ENCODE measurements at places on chromosomes 11 and 22. TPM values are rescaled to one million over a fixed set of nuclear protein-coding genes. Genes with fewer than 3 reads are reported as not detected.

- no peak for DNase-seq
Measured at GRCh38 chr22:38707346-38707745, 1.6 kb downstream of the GTPBP1 start.

- no peak for DNase-seq
Measured at GRCh38 chr11:126079621-126080124, 17.0 kb upstream of the CDON start.

LRRN4CL gene
- total RNA-seq = 0.12 TPM

B3GAT3 gene
- 67.4 TPM for total RNA-seq

GRCh38 chr22:20064140-20064480 lies 15.9 kb upstream of the DGCR8 start:
- DNase-seq = no peak

GRCh38 chr11:108223348-108224149 lies 682 bp downstream of the ATM start:
- DNase-seq = no peak

- DNase-seq = peak; percentile 88
Measured at GRCh38 chr11:76735841-76736240, 47.3 kb upstream of the TSKU start.

DNA sequence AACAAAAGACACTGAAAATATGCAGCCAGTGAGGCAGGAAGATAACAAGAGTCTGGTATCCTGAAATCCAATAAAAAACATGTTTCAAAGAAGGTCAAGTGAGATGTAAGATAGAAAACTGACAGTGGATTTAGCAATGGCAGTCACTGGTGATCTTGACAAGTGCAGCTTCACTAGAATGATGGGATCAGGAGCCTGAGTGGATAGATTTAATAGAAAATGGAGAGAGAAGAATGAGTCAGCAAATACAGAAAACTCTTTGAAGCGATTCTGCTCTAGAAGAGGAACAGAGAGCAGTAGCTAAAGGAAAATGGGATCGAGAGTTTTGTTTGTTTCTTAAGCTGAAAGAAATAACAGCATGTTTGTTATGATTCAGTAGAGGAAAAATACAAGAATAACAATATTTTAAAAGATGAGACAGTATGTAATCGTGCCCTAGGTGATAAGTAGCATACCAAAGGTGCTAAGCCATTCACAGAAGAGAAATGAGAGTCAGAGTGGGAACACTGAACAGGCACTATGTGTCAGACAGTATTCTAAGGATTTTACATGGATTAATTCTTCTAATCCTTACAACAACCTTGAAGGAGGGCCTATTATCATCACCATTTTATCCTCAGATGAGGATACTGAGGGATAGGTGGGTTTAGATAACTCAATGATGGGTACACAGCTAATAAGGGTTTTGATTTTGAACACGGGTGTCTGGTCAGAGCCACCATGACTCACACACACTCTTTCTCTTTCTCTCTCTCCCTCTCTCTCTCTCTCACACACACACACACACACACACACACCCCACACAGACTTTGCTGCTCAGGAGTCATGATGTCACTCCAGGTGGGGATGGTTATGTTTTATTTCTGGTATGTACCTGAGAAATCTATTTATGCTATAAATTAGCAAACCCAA lies 36.3 kb downstream of the MRE11 start:
- DNase-seq = no peak

HIRA gene
- 45.5 TPM for total RNA-seq

DNA sequence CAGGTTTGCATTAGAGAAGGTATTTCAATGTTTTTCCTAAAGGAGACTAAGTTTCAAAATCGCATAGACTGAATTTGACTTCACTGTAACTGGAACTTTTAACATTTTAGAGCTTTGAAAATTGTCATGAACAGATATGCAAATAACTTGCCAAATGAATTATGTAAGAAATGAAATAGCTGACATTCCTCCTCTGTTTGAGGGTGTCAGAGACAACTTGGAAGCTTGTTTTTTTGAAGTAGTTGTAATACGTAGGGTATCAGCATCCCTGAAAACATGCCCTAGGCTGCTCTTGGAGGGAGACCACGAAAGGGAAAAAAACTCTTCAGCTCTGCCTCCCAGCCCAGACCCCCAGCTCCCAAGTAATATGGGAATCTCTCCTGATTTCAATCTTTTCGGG lies 41.3 kb upstream of the CCDC179 start:
- no peak for DNase-seq

- DNase-seq = no peak
Measured at GRCh38 chr22:46936378-46936903, 174.0 kb downstream of the TBC1D22A start.

DNA sequence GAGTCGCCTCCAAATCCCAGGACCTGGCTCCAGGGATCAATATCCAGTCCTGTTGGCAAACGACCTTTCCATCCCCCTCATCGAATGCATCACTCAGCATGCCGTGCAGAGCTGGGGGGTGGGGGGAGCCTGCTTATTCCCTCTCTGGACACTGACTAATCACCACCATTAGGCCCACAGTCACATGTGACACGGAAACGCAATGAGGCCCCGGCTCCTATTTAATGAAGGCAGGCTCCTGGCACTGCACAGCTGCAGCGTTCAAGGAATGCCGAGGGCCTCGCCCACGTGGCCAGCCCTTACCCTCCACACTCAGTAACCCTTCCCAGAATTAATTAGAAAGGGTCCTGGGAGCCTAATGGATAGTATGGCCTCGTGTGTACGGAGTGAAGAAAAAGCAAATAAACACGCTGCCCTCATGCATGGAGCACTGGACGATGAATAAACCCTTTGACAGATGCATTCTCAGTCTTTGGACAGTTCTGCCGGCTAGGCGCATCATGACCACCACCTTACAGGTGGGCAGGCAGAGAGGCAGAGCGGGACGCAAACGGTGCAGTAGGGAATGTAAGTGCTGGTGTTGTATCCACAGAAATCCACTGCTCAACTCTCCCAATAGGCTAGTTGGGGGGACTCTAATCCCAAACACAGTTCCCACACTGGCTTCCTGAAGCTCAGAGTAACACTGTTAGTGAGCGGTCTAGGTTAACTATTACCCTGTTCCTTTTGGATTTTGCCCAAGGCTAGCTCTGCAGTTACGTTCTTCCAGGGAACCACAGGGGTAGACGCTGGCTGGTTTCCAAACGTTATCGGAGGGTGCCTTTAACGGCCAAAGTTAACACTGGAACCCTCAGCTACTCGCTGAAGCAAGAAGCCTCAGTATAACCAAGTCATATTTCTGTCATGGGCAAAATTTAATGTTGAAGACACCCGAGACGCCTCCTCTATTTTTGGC lies 490.1 kb downstream of the OPCML start:
- DNase-seq = no peak

FGF19 gene
- total RNA-seq = not detected

GRCh38 chr11:19116276-19116970 lies 545 bp upstream of the ZDHHC13 start:
- no peak for DNase-seq

DNA sequence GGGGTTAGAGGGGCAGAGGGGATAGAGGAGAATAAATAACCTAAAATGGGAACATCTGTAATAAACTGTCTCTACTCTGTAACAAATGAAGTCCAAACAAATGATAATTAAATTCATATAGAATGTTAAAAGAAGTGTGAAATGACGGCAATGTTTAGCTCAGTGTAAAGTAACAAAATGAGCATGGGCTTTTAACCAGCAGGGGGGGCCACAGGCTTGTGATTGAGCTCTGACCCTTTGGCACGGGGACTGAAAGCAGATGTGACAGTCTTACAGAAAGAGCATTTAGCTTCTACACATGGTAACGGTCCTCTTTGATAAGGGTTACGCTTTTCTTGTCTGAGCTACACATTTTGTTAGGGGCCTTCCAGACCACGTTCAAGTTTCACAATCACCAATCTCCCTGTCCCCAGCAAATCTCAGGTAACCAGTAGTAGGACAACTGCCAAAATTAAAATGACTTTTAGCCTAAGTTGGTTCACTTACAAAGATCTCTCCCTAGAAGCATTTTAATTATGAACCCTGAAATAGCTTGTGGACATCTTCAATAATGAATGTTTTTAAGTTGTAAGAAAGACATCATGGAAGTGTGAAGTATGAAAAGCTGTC lies 262.5 kb downstream of the DCDC1 start:
- peak; percentile 54 for DNase-seq

DNA sequence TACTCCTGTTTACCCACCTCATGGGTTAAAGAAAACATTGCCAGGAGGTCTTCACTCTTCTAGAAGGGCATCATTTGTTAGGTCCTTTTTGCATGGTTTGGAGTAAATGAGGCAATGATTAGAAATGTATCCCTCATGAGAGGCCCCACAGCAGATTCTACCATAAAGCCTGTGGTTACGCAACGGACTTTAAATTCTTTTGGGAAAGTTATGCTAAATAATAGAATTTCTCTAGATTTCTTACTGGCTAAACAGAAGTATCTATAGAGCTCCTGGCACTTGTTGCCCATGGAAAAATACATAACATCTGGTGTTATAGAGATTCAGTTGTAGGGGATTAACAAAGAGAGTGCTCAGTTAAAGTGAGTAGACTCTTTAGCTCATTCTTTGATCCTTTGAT lies 15.1 kb upstream of the ATXN10 start:
- DNase-seq = no peak

- no peak for DNase-seq
Measured at GRCh38 chr11:120807414-120808150, 216.3 kb upstream of the TBCEL start.

- no peak for DNase-seq
Measured at GRCh38 chr11:45282081-45282480, 4.1 kb downstream of the SYT13 start.

MYO7A gene
- total RNA-seq = 0.64 TPM

GRCh38 chr11:69982690-69983570 lies 95.2 kb upstream of the ANO1 start:
- DNase-seq = no peak

DNA sequence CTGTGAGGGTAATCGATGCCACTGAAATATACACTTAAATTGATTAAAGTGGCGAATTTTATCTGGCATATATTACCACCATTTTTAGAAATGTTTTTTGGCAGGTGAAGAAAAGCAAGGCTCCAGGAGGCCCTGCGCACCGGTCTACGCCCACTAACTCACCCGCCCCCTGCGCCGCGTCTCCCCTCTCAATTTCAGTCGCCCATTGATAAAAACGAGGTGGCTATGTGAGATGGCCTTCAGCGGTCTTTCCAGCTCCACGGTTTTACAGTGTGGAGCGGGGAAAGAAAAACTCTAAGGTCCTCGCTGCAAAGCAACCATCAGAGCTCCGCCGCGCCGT lies 602 bp upstream of the AQP11 start:
- DNase-seq = no peak

DNA sequence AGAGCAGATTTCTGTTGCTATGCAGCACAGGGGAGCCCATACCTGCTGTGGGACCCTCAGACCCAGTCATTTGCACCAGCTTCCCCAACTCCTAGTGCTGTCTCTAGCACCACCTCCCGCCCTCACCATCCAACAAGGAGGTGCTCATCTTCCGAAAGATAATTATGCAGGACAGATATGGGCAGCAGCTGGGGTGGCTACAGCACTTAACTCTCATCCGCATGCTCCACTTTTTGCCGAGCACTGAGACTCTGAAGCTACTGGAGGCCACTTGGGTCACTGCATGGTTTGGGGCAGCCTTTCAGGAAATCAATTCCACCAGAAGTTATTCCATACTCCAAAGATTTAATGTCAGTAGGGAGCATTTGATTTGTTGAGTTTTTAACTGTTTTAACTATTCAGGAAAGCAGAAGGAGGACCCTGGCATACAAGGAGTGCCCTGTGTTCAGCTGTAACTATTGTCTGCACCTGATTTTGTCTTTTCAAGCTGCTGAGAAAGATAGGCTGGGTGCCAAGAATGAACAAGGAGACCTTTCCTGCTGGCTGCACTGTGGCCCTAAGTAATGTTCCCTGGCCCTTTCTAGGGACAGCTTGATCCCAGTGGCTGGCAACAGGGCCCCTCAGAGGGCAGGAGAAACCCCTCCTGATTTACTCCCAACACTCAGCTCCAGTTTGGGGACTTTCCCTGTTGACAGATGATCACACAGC lies 67.3 kb upstream of the CSNK2A3 start:
- DNase-seq = no peak

- DNase-seq = peak; percentile 12
Measured at GRCh38 chr11:1836011-1836945, 1.5 kb downstream of the SYT8 start.

- no peak for DNase-seq
Measured at GRCh38 chr11:102289592-102289991, 27.7 kb upstream of the BIRC3 start.

- DNase-seq = no peak
Measured at GRCh38 chr11:42521994-42522393, 789.8 kb upstream of the API5 start.

- no peak for DNase-seq
Measured at GRCh38 chr11:88383447-88383846, 45.9 kb upstream of the CTSC start.

DNA sequence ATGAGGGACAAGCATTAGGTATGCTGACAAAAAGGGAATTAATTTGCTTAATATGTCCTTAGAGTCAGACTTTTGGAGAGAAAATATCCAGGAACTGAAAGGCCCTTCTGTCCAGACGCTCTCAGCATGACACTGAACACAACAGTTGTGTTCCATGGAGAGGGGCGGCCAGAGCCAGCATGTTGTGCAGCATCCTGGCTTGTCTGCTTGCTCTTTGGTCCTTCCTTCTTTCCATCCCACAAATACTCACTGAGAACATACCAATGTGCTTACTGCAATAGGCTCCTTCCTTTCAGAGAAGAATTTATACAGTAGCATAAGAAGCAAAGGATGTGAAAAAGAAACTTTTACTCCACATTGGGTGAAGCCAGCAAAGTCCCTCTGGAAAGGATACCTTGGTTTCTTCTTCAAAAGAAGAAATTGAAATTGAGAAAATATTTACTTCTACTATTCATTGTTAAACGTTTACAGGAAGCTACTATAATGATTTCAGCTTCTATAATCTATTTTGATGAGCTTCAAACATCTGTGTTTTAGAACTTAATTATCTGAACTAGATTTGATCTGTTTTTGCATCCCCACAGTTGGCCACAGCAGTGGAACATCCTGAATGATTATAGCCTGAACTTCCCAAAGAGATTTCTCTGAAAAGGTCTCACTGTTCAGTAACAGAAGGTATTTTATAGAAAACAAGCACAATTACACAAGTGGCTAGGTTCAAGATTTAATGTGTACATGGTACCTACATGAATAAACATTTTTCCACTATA lies 304.1 kb upstream of the PITPNB start:
- DNase-seq = peak; percentile 25

DNA sequence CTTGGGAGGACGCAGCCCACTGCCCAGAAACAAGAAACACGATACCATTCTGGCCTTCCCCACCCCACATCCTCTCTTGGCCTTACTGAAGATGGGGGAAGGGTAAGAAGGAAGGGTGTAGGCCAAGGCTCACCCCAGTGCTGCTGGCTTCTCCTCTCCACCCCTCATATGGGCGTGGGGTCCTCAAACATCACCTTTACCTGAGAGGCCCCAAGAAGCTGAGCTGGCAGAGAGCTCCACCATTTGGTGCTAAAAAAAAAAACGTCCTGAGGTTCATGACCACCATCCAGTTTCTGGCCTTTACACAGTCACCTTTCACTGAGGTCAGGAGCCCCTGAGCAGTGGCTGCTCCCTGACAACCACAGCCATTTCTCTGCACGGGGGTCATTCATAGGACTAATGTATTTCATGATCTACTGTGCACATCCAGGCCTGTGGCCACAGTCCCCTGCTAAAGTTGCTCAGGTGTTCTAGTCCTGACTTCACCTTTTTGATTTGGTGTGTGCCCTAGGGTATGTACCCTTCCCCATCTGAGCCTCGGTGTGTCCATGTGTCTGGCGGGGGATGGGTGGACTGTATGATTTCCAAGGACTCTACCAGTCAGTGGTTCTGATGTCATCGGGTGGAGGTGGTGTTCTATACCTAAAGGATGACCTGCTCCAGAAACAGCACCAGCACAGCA lies 15.1 kb downstream of the RHOG start:
- DNase-seq = no peak

PHOX2A gene
- total RNA-seq = not detected

GRCh38 chr22:46053563-46054090 lies 76.7 kb upstream of the WNT7B start:
- DNase-seq = peak; percentile 62

Measured in G401 (cell line).